ENCODE measurements at places on chromosomes 16 and 17. TPM values are rescaled to one million over a fixed set of nuclear protein-coding genes. Genes with fewer than 3 reads are reported as not detected.
A peak's percentile ranks its signal among the peaks of the same experiment; 100 is the strongest.

The ANKRD40CL gene
- not detected for polyA plus RNA-seq

DNA sequence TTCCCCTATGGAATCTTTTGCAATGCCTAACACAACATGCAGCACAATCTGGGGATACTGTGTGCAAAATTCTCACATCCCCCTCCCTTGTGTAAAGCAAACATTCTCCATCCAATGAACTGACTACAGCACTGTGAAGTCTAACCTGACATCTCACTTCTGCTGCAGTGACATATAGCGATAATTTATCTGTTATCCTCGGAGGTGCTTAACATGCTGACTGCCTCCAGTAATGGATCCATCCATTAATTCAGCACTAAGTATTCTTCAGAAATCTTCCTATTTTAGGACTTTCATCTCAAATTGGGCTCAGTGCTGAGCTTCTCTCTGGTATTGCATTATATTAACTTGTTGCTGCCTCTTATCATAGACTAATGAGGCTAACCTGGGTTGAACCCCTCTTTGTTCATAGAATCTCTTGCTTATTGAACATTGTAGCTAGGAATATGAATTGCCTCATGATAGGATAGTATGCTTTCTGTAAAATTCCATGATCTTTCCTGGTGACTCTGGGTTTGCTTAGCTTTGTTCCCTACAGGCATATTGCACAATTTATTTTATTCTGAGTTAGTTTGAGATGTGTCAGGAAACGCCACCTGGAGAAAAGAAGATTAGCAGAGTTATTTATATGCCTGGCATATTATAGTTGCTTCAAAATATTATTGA lies 187.9 kb downstream of the CNTNAP4 start:
- H3K4me3 ChIP-seq: no peak overlapping the region
- H3K27me3 ChIP-seq: no peaks in the 10 kb centered on the region
- no peaks in the 10 kb centered on the region for H3K4me1 ChIP-seq
- DNase-seq: no peak

The CD68 gene
- 54.8 TPM for polyA plus RNA-seq

DNA sequence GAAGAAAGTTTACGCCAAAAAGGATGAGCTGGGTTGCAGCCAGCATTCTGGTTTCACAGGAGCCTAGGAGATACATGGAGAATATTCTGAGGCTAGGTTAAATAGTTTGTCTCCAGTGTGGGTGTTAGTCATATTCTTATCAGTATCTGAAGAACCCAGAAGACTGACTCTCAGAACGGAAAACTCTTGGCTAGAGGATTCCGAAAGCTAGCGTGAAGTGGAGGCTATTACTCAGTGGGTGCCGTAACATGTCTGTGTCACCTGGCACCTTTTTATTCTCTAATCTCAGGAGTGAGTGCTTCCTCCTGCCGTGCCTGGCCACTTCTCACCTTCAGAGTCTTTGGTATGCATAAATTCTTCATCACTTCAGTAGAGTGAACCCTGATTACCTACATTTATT lies 199.5 kb downstream of the WWOX start:
- no peak for DNase-seq
- no peak overlapping the region for H3K4me3 ChIP-seq
- no peaks in the 10 kb centered on the region for H3K4me1 ChIP-seq
- no peaks in the 10 kb centered on the region for H3K27me3 ChIP-seq

DNA sequence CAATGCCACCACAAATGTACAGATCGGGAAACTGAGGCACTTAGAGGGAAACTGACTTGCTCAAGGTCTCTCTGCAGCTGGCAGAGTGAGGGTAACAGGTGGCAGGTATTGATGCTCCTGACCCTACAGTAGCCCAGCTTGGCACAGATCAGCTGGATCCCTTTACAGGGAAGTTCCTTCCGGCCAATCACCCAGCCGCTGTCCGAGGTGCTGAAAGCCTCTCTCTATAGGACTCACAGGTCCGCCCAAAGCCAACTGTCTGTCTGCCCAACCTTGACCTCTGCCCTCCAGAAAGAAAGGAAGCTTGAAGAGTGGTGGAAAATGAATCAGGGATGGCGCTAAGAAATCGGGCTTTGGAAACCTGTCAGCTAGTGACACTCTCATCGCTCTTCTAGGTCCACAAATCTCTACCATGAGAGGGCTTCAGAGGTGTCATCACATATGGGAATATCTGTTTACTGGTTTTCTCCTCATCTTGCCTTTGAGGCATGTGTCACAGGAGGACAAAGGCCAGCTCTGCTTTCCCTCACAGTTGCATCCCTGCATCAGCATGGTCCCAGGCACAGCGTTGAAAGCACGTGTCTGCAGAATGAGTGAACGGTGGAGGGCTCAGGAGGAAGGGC lies 246.2 kb downstream of the KATNIP start:
- no peak overlapping the region for H3K4me3 ChIP-seq
- H3K36me3 ChIP-seq: no peaks in the 10 kb centered on the region
- H3K27me3 ChIP-seq: no peaks in the 10 kb centered on the region
- no peaks in the 10 kb centered on the region for H3K4me1 ChIP-seq
- H3K27ac ChIP-seq: no peak overlapping the region

DNA sequence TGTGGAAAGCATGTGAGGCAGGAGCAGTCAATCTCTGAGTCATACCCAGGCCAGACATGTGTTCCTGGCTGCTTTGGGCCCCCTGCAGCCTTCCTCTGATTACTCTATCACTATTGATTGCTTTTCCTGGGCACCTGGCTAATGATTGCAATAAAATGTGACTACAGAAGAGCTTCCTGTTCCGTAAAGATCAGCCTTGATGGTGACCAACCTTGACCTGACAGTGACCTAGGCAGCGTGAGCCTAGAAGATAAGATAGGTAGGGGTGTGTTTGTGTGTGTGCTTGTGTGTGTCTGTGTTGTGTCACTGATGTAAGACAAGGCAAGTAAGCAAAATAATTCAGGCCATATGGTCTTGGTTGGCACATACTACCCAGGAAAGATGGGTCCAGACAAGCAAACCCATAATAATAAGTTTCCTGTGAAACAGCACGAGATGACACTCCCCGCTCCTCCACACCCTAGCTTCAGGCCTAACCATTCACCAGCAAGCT lies 367.7 kb upstream of the CDH11 start:
- no peak for DNase-seq
- no peaks in the 10 kb centered on the region for H3K27me3 ChIP-seq
- H3K36me3 ChIP-seq: no peaks in the 10 kb centered on the region

- DNase-seq: no peak
- H3K4me1 ChIP-seq: no peaks in the 10 kb centered on the region
- no peak overlapping the region for H3K27ac ChIP-seq
- H3K36me3 ChIP-seq: no peaks in the 10 kb centered on the region
- H3K27me3 ChIP-seq: no peaks in the 10 kb centered on the region
Observed at GRCh38 chr16:63938661-63939060, 1183.2 kb downstream of the CDH11 start.

- no peaks in the 10 kb centered on the region for H3K27me3 ChIP-seq
- no peaks in the 10 kb centered on the region for H3K36me3 ChIP-seq
- H3K4me3 ChIP-seq: no peak overlapping the region
Observed at GRCh38 chr17:27904114-27904513, 10.9 kb upstream of the LYRM9 start.

DNA sequence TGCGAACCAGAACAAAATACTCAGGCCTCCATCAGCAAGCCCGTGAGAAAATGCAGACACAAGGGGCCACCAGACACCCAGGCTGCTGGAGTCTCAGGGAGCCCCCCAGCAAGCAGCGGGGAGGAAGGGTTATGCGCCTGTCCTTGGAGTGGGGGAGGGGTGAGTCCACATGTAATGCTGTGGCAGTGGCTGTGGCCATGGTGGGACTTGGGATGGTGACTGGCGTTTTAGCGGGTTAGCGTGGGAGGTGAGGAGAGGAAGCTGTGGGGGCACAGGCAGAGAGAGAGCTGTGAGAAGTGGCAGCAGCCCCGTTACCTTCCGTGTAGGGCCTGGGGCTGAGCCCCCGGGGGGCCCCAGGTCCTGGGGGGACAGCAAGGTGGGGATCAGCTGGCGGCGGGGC lies 58.3 kb downstream of the SRCIN1 start:
- H3K36me3 ChIP-seq: no peaks in the 10 kb centered on the region
- DNase-seq: no peak
- H3K27ac ChIP-seq: no peak overlapping the region
- H3K4me3 ChIP-seq: no peak overlapping the region
- H3K4me1 ChIP-seq: no peaks in the 10 kb centered on the region
- no peaks in the 10 kb centered on the region for H3K27me3 ChIP-seq

- H3K36me3 ChIP-seq: no peaks in the 10 kb centered on the region
- DNase-seq: no peak
- H3K4me3 ChIP-seq: no peak overlapping the region
- H3K4me1 ChIP-seq: no peaks in the 10 kb centered on the region
- H3K27me3 ChIP-seq: no peaks in the 10 kb centered on the region
Observed at GRCh38 chr17:34710226-34710625, 130.8 kb downstream of the TMEM132E start.

DNA sequence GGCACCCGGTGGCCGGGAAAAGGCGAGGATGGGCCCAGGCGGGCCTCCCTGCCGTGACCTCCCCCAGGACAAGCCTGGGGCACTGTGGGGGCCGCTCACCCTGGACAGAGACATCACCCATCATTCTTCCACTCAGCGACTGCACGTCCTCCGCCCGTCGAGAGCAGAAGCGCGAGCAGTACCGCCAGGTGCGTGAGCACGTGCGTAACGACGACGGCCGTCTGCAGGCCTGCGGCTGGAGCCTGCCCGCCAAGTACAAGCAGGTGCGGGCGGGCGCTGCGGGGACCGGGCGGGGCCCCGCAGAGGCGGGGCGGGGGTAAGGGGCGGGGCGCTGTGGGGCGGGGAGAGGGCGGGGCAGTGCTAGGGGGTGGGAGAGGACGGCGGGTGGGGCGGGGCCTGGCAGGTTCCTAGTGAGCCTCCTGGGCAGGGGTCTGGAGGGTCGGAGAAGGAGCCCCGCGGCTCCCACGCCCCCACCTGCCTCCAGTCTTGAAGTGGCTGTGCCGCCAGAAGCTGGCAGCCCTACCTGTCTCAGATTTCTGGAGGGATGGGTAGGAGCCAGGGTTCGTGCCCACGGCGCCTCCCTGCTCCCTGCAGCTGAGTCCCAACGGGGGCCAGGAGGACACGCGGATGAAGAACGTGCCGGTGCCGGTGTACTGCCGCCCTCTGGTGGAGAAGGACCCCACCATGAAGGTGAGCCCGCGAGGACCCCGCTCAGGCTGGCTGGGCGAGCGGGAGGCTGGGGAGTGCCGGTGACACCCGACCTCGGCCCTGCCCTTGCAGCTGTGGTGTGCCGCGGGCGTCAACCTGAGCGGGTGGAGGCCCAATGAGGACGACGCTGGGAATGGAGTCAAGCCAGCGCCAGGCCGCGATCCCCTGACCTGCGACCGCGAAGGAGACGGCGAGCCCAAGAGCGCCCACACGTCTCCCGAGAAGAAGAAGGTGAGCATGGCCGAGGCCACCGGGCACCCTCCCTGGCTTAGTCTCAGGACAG lies 7.5 kb downstream of the NME3 start:
- H3K4me1 ChIP-seq: no peaks in the 10 kb centered on the region
- H3K27ac ChIP-seq: no peak overlapping the region
- H3K36me3 ChIP-seq: no peaks in the 10 kb centered on the region
- no peak for DNase-seq
- H3K4me3 ChIP-seq: peak overlapping the region; percentile 36

DNA sequence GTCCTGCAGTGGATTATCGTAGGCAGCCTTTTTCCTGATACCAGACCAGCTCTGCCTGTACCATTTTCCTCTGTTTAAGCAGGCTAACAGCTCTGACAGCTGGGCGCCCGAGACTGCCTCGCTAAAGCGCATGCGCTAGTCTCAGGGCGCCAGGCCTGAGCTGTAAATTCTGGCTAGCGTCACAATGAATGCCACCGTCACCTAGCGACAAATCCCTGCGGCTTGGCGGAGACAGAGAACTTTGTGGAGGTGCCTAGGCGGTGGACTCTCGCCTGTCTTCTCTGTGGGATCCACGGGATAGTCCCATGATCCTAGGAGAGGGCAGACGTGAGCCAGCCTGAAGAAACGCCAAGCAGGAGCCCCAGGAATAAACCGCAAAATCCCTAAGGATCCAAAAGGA lies 573.9 kb downstream of the KCNJ18 start:
- peak; percentile 60 for DNase-seq
- H3K27ac ChIP-seq: no peak overlapping the region

DNA sequence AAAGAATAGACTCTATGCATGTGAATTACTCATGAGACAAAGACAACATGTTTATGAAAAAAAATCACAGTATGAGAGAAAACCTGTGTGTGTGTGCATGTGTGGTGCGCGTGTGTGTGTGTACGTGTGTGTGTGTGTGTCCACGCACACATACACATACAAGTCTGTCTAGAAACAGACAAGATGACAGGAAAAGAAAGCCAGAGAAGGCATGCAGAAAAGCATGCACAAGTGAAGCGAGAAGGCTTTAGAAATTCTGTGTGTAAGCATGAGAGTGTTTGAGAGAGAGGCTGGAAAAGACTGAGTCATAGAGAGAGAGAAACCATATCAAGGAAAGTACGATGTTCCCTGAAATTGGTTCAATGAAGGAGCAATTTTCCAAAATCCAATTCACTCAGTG lies 566.4 kb upstream of the C16orf82 start:
- no peaks in the 10 kb centered on the region for H3K36me3 ChIP-seq
- H3K4me3 ChIP-seq: no peak overlapping the region
- H3K4me1 ChIP-seq: no peaks in the 10 kb centered on the region
- DNase-seq: no peak
- H3K27me3 ChIP-seq: no peaks in the 10 kb centered on the region
- no peak overlapping the region for H3K27ac ChIP-seq

The TBC1D3B gene
- 21.0 TPM for polyA plus RNA-seq

- H3K4me1 ChIP-seq: no peaks in the 10 kb centered on the region
- no peaks in the 10 kb centered on the region for H3K27me3 ChIP-seq
- no peak for DNase-seq
- H3K4me3 ChIP-seq: no peak overlapping the region
Observed at GRCh38 chr16:86824751-86825296, 246.5 kb downstream of the FOXL1 start.

- DNase-seq: no peak
- H3K36me3 ChIP-seq: no peaks in the 10 kb centered on the region
- no peaks in the 10 kb centered on the region for H3K27me3 ChIP-seq
- H3K4me3 ChIP-seq: no peak overlapping the region
- no peaks in the 10 kb centered on the region for H3K4me1 ChIP-seq
Observed at GRCh38 chr17:56213031-56213430, 59.8 kb downstream of the ANKFN1 start.

DNA sequence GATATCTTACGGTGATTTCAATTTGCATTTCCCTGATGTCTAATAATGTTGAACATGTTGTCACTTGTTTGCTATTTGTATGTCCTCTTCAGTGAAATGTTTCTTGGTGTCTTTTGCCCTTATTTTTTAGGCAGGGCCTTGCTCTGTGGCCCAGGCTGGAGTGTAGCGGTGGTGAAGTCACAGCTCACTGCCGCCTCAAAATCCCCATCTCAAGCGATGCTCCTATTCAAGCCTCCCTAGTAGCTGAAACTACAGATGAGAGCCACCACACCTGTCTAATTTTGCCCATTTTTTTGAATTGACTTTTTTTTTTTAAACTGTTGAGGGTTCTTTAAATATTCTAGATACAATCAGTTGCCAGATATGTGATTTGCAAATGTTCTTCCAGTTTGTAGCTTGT lies 8.3 kb downstream of the UBE2G1 start:
- H3K4me1 ChIP-seq: peaks cover 6% of the 10 kb centered on the region
- no peak overlapping the region for H3K27ac ChIP-seq
- no peak overlapping the region for H3K4me3 ChIP-seq
- DNase-seq: no peak
- H3K27me3 ChIP-seq: no peaks in the 10 kb centered on the region
- H3K36me3 ChIP-seq: no peaks in the 10 kb centered on the region

- H3K4me1 ChIP-seq: peaks cover 27% of the 10 kb centered on the region
- DNase-seq: peak; percentile 44
- H3K36me3 ChIP-seq: no peaks in the 10 kb centered on the region
- H3K27ac ChIP-seq: no peak overlapping the region
- no peaks in the 10 kb centered on the region for H3K27me3 ChIP-seq
Observed at GRCh38 chr17:82330322-82331239, 3.0 kb downstream of the SECTM1 start.
